Activated naive CD4-positive, alpha-beta T cell treated with anti-CD3 and anti-CD28 coated beads, Interleukin-2, amount 50 U/mL, for 72 hours (primary cell): ENCODE measurements at places on chromosomes 12 and 14.

DNA sequence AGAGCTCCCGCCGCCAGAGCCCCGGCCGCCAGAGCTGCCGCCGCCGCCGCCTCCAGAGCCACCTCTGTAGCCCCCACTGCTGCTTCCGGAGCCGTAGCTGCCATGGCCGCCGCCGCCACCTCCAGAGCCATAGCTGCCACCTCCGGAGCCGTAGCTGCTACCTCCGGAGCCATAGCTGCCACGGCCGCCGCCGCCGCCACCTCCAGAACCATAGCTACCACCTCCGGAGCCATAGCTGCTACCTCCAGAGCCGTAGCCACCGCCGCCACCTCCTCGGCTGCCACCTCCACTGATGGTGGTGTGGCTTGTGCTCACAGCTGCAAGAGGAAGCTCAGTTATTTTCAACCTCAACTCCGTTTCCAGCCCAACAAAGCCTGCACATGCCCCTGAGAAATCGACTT lies 4.9 kb downstream of the KRT1 start:
- no peak for DNase-seq

GRCh38 chr12:16955083-16955657 lies 349.2 kb upstream of the LMO3 start:
- DNase-seq: no peak

DNA sequence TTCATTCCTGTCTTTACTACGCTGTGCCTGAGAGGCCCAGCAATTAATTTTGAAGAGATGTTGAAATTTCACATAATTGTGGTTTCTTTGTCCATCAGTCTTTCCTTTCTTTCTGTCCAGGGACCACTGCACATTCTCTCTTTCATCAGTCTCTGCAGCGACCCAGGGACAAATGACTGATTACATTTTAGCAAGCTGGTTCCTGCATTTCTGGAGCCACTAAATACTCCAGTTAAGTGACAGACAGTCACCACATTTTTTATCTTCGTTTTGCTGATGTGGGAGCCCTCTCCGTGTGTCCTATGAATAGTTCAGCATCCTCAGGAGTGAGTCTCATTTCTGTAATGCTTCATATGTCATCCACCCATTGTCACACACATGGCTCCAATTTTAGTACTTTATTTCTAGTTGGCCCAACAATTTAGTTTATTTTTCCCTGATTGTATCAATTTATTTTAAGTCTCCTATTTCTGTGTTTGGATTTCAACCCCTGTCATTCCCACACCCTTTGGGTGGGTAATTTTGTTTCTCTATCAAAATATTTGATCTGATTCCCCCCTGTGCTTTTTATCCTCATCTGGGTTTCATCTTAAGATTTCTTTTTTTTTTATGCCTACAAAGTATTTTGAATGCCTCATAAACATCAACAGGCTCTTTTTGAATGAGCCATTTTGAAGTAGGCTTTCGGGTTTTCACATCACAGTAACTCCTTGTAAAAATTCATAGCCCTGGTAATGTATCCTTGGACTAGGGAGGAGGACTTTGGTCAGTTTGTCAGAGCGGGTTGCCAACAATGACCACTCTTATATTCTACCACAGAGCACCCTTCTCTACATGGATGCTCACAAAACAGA lies 1196.5 kb downstream of the GALC start:
- DNase-seq: no peak

DNA sequence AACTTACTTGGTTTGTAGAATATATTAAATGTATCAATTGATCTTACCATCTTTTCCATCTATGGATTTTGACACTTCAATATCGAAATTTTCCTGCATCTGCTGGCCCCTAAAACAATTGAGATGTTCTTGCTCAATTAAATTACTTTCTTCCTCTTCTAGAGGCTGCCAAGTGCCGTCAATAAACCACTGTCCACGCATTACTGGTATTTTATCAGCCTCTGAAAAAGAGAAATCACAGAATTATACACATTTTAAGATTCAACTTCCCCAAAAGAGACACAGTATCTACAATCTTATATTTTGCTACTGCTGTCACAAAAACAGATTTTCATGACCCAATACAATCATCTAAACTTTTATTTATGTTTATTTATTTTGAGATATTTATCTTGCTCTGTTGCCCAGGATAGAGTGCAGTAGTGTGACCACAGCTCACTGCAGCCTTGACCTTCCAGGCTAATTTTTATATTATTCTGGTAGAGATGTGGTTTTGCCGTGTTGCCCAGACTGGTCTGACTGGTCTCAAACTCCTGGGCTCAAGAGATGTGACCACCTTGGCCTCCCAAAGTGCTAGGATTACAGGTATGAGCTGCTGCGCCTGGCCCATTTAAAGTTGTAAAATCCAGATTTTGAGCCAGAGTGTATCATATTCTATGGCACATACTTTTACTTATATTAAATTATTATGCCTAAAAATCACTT lies 49.3 kb downstream of the DDHD1 start:
- DNase-seq: no peak

DNA sequence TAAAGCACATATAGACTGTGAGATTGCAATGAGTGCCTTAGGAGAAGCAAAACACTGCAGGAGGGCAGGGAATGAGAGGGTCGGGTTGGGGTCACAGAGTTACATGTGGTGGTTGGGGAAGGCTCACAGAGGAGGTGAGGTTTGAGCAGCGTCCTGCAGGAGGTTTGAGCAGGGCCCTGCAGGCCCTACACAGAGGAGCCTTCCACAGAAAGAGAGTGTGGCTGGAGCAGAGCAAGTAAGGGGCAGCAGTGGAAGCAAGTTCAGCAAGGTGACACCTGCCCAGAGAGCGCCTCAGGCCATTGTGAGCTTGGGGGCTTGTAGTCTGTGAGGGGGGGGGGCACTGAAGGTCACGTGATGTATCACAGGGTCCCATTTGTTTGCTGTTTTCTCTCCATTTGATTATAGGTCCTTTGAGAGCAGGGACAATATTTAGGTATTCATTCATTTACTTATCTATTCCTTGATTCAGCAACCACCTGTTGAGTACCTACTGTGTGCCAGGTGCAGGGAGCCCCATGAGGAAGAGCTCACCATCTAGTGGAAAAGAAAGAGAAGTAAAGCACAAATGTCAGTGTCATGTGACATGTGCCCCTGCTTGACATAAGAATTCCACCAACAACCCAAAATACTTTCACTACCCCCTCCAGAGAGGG lies 56.6 kb downstream of the GALNT16 start:
- no peak for DNase-seq

GRCh38 chr12:129530517-129530916 lies 373.3 kb downstream of the TMEM132D start:
- DNase-seq: no peak

- DNase-seq: no peak
Measured at GRCh38 chr12:64232196-64232595, 10.1 kb upstream of the KICS2 start.

- DNase-seq: no peak
Measured at GRCh38 chr12:116333402-116333801, 55.9 kb upstream of the MED13L start.

DNA sequence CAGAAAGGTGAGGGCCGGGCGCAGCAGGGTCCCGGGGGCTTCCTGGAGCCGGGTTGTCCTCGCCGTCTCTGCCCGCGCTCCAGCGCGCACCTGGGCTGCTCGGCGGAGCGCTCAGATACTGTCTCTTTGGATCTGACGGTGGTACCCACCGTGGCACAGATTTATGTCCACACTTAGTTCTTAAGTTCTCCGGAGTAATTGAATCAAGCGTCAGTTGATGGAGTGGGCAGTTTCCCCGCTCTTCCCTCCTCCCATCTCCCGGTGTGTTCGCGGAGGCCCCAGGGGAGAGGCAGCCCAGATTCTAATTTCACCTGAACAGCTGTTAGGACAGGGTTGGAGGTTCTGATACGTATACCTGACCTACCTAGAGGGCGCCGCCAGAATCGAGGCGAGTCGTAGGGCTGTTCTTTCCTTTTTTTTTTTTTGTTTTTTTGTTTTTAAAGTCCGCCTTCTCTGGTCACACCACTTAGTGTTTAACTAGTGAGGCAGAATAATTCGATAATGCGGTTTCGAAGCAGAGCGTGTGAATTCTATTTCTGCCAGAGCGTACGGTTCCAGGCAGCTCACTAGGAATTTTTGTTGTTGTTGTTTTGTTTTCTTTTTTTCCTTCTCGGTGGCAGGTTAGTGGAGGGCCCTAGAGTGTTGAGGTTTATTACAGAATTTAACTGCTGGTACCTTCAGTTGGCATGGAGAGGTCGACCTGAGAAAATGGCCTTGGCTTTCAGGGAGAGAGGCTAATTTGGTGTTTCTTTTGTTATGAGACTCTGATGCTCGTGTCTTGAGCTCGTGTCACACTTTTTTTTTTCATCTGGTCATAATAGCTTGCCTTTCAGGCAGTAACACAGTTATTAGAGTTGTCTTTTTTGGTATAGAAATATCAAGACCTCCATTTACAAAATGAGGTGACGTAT lies 22.3 kb upstream of the GNS start:
- DNase-seq: no peak

DNA sequence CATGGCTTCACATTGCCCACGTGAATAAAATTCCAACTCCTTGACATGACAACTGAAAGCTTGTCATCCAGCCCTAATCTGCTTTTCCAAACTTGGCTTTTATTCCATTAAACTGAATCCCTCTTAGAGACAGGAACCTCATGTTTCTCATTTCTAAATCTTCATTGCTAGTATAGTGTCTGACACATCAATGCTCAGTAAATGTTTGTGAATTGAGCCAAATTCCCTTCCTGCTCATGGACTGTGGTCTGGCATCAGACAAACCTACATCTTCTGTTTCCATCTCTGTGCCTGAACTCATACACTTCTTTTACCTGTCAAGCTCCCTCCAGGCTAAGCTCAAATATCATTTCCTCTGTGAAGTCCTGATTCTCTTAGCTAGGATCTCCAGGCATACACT lies 4.3 kb upstream of the FKBP11 start:
- DNase-seq: no peak

GRCh38 chr14:100738269-100738691 lies 11.6 kb downstream of the DLK1 start:
- no peak for DNase-seq

GRCh38 chr14:51395361-51395849 lies 155.4 kb downstream of the TMX1 start:
- DNase-seq: no peak

GRCh38 chr14:76638841-76639240 lies 122.4 kb upstream of the VASH1 start:
- no peak for DNase-seq

DNA sequence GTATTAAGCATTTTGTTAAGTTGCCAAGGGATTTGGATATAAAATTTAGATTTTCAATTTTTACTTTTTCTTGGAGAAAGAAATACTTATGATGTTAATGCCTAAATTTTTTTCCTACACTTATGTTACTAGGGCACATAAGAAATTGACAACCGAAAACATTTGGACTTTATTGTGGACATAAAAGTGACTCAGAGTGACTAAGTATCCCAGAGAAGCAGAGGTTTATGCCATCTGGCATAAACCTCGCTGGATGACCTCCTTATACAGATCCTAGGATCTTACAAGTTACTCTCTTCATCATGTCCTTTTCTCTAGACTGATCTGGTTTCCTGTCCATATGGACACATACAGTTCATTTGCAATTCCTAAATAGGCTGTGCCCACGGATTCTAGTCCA lies 89.8 kb downstream of the RERG start:
- DNase-seq: no peak

- no peak for DNase-seq
Measured at GRCh38 chr12:88163371-88163770, 21.3 kb downstream of the TMTC3 start.

GRCh38 chr12:28349196-28349595 lies 158.9 kb downstream of the CCDC91 start:
- no peak for DNase-seq

DNA sequence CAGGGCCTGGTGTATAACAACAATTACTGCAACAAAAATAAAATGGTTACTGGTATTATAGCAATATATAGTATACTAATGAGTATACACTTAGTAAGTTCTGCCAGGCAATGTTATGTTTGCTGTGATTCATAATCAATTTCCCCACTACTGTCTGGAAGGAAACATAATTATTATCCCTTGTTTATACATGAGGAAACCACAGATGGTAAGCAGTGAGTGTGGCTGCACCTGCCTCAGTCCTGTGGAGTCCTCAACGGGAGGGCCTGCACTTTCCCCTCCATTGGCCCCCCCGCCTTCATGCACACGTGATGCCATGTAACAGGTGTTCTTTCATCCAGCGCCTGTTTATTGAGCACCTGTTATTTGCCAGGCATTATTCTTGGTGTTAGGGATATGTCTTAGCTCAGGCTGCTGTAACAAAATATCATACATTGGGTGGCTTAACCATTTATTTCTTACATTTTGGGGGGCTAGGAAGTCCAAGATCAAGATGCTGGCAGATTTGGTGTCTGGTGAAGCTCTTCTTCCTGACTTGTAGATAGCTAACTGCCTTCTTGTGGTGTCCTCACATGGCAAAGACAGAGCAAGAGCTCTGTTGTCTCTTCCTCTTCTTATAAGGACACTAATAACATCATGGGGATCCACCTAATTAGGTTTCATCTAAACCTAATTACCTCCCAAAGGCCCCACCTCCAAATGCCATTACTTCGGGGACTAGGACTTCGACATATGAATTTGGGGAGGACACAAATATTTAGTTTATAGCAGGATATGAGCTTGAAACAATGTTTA lies 59.5 kb upstream of the CHGA start:
- no peak for DNase-seq

- DNase-seq: peak; percentile 18
Measured at GRCh38 chr12:96227365-96228106, 33.4 kb downstream of the ELK3 start.

DNA sequence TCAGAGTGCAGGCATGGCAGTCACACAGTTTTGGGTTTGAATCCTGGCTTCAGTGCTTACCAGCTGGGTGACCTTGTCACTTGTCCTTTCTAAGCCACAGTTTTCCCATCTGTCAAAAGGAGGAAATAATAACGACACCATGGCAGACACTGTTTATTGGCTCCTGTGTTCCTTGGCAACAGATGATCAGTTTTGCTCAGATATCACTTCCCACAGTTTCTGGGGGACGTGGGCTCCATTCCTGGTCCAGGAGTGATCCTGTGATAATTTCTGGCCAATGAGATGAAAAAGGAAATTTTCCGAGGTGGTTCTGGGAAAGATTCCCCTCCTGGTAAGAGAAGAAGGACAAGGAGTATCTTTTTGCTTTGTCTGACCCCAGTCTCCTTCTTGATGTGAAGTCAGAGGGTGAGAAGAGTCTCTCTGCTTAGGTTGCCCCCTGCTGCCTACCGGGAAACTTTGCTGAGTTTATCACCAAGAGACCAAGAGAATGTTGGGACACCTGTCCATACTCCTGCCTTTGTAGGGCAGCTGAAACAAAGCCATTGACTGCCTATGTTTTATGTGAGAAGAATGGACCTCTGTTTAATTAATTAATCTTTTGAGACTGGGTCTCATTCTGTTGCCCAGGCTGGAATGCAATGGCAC lies 178.9 kb upstream of the NRXN3 start:
- DNase-seq: no peak

DNA sequence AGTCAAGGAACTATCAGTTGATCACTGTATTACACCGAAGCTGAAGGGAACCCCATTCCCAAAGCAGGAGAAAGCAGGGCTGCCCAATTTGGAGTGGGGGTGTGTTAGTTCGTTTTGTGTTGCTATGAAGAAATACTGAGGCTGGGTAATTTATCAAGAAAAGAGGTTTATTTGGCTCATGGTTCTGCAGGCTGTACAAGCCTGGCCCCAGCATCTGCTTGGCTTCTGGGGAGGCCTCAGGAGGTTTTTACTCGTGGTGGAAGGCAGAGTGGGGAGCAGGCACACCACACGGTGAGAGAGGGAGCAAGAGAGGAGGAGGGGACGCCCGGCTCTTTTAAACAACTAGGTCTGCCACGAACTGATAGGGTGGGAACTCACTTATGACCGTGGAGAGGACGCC lies 16.7 kb upstream of the DIO3 start:
- DNase-seq: no peak

GRCh38 chr12:106957583-106957982 lies 1.9 kb downstream of the TMEM263 start:
- no peak for DNase-seq

GRCh38 chr14:90517076-90517841 lies 120.4 kb downstream of the CALM1 start:
- no peak for DNase-seq
